ENCODE measurements at places on chromosomes 2 and 18.

DNA sequence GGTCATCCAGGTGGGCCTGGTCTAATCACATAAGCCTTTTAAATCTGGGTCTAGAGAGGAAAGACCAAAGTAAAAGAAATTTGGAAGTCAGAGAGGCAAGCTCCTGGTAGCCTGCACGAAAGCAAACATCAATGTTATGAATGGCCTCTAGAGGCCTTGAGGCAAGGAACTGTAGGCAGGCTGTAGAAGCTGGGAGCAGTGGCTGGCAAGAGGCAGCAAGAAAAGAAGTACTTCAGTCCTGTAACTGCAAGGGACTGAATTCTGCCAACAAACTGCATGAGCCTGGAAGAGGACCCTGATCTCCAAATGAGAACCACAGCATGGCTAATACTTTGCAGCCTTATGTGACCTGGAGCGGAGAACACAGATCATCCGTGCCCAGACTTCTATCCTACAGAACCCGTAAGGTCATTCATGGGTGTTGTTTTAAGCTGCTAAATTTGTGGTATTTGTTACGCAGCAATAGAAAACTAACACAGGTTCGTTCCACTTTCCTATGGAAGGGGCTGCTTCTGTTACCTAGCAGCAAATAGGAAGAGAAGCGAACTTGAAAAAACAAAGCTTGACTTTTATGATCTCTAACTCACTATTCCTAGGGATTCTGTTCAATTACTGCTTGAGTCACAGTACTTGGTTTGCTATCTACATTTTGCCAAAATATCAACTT lies 1.2 kb downstream of the IMMT start:
- DNase-seq, result peak; percentile 60

DNA sequence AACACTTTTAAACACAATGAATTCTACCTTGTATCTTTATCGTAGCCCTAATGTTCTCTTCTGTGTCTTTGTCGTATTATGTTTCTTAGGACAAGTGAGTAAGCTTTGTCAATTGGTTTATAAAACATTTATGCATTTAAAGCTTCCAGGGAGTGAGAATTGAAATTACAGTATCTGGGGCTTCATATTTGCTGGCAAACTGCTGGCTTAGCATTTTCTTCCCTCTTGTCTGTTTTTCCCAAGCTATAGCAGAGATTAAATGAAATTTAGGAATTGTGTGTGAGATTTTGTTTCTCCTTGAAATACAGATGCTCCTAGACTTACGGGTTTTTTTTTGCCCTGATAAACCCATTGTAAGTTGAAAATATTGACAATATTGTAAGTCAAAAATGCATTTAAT lies 73.3 kb downstream of the FMNL2 start:
- DNase-seq, result no peak

DNA sequence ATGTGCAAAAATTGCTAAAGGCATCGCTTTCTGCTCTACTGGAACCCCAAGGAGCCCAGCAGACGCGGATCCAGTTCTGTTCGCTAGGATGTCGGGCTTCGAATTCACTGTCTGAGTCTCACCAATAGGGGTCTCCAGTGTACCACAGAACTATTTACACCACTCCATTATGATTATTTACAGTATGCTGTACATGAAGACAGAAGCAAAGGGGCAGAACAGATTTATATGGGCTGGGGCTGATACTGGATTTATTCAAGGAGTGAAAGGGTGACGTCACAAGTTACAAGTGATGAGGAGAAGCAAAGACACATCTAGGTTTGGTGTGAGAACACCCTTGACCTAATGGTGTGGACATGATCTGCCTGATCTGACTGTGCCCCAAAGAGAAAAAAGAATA lies 185.3 kb upstream of the ATP5MC3 start:
- peak; percentile 51 for DNase-seq

DNA sequence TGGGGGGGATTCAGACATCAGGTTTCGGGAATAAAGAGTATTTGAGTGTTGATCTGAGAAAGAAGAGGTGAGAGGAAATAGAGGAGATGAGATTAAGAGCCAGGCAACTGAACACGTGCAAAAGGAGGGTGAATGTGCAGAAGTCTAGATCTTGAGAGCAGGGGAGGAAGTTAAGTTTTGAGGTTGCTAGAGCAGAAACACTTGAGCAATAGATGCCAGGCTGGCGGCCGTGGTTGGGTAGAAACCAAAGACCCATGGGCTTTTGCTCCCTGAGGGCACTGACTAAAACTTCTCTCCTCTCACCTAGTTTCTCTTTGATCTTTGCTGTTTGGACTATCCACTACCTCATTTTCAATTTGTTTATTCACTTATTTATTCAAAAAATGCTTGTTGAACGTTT lies 116.0 kb downstream of the CDC42EP3 start:
- no peak for DNase-seq

GRCh38 chr2:174054926-174055325 lies 89.8 kb upstream of the SP3 start:
- DNase-seq, result no peak

DNA sequence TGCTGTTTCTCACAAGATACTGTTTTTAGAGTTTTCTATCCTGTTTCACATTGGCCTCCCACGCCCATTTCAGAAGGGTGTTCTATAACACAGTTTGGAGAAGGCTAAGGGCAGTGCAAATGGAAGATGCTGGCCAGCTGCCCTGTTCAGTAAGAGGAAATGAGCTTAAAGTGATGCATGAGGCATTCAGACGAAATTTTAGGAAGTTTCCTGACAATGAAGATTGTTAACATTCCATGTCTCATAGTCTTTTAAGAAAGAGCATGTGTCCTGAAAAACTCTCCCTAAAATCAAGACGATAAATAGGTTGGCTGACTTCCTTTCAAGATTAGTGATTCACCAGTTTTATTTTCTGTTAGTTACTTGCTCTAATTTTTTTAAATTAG lies 484.2 kb upstream of the NRP2 start:
- peak; percentile 43 for DNase-seq

DNA sequence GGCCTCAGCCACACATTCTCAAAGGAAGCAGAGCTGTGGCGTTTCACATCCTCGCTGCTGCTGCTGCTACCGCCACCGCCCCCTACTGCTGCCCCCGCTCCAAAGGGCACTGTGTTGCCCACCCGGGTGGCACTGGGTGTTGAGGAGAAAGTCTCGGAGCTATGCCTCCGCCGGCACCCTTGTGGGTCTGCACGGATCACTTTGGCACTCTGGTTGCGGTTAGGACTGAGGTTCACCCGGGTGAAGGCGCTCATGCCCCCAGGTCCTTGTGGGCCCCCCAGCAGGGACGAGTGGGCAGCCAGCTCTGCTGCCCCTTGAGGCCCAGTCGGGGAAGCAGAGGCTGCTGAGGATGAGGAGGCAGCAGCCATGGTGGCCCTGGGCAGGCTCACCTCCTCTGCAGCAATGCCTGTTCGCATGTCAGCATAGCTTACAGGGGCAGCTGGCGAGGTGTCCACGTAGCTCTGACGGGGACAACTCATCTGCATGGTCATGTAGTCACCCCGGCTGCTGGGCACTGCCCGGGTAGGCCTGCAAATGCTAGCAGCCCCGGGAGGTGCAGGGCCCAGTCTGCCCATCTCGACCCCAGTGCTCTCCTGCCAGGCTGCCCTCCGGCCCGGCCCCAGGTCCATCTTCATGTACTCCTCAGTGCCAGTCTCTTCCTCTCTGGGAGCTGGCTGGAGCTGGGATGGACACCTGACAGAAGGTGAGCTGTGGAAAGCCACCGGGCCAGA lies 4.2 kb downstream of the IRS1 start:
- DNase-seq, result no peak

DNA sequence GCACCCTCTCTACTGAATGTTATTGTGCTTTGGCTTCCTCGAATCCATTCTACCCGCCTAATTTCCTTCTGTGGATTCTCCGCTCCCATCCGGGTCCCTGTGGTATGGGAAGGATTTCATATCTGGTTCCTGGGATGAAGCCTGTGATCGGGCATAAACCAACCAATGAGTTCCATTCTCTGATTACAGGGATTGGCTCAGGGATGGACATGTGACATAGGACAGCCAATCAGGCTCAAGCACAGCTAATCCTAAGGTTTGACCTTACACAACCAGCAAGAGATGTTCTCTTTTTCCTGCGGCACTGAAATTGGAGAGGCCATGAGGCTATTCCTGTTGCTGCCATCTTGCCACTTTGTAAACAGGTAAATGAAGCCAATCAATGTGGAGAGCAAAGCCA lies 168.1 kb upstream of the SMAD2 start:
- DNase-seq, result no peak

DNA sequence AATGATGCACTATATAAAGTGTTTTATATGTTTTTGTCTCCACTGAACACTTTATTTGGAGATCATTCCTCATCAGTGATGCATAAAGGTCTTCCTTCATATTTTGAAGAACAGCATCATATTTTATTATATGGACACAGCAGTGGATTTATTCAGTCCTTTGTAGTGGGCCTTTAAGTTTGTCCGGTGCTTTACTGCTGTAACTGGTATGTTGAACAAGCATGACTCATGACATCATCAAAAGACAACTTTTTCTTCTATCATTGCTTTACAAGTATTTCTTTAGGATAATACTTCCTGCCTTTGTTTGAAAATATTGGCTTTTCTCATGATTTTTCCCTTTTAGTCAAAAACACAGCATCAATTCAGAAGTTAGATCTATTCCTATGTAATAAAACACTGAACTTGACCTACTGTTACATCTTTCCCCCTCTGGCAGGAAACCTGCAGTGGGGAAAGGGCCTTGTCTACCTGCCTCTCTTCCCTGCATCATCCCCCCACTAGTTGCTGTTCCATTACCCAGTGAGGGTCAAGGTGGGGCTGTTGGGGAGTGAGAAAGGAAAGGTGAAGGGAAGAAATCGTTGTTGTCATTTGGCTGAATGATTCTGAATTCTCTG lies 241.2 kb downstream of the CYP26B1 start:
- DNase-seq, result no peak

GRCh38 chr2:176283291-176284068 lies 14.2 kb downstream of the MTX2 start:
- DNase-seq, result no peak

DNA sequence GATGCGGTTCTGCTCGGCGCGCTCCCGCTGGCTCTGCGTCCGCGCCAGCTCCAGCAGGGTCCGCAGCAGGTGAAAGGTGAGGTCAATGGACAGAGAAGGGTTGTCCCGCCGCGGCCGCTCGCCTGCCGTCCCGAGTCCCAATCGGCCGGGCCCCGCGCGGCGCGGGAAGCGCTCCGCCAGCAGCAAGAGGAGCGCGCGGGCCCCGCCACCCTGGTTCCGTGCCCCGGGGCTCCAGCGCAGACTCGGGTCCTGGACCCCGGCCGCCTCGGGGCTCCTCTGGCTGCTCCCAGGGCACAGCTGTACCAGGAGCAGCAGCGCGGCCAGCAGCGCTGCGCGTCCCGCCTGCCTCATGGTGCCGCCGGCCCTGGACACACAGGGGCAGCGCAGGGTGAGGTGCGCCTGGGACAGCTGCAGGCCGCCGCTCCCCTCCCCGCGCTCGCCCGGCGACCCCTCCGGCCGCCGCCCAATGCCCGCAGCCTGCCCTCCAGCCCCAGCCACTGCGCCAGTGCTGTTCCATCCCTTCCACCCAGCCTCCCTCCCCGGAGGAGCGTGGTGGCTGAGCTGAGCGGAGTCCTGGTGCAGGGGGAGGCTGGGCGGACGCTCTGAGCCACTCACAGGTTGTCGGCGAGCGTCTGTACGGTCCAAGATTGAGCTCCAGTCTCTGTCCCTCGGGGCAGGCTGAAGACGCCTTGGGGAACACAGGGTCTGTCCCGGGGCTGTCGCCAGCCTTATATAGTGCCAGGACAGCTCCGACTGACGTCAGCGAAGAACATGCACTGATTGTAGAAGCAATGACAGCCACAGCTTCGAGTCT lies 493 bp downstream of the UCN start:
- no peak for DNase-seq

- no peak for DNase-seq
Measured at GRCh38 chr2:28810384-28811285, at the start of gene SPDYA. SPDYA (plus strand) TSS chr2:28810834; CDS start chr2:28816015, 5,181 bp downstream.

DNA sequence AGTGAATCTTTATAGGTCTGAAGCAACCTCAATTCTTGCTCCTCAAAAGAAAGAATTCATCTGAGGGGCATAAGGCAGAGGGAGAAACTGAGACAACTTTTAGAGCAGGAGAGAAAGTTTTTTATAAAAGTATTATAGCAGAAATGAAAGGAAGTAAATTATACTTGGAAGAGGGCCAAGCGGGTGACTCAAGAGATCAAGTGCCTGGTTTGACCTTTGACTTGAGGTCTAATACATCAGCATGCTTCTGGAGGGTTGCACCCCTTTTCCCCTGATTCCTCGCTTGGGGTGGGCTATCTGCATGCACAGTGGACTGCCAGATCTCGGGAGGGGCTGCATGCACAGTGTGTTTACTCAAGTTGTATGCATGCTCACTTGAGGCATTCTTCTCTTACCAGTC lies 268.5 kb upstream of the LRATD1 start:
- DNase-seq, result no peak
